Astrocyte (in vitro differentiated cells and primary cell): ENCODE measurements at places on chromosomes 1 and 21. TPM values are rescaled to one million over a fixed set of nuclear protein-coding genes. Genes with fewer than 3 reads are reported as not detected.

Gene PTAFR
- total RNA-seq, result 0.24 and 0.32 TPM in 2 replicates

Gene SPRR1A
- total RNA-seq, result not detected in 2 replicates

Gene PEA15
- 374 and 470 TPM in 2 replicates for total RNA-seq

Gene METTL25B
- 9.9 and 11.1 TPM in 2 replicates for total RNA-seq

Gene VHLL
- 0.34 TPM in 1 of 2 replicates, not detected in the other for total RNA-seq

Gene IL10
- total RNA-seq, result not detected in 2 replicates

Gene ADAM15
- 66.8 and 68.3 TPM in 2 replicates for total RNA-seq

Gene RXFP4
- total RNA-seq, result not detected in 2 replicates

Gene CRYBG2
- 1.8 and 5.3 TPM in 2 replicates for total RNA-seq

Gene RBP7
- 1.0 TPM in 1 of 2 replicates, not detected in the other for total RNA-seq

Gene PROK1
- total RNA-seq, result not detected in 2 replicates

Gene RIPPLY3
- not detected in 2 replicates for total RNA-seq

Gene AKR7A3
- 0.20 and 0.55 TPM in 2 replicates for total RNA-seq

Gene NHLH2
- 0.18 TPM in 1 of 2 replicates, not detected in the other for total RNA-seq
